ENCODE measurements at places on chromosomes 7 and 10.
A peak's percentile ranks its signal among the peaks of the same experiment; 100 is the strongest.

DNA sequence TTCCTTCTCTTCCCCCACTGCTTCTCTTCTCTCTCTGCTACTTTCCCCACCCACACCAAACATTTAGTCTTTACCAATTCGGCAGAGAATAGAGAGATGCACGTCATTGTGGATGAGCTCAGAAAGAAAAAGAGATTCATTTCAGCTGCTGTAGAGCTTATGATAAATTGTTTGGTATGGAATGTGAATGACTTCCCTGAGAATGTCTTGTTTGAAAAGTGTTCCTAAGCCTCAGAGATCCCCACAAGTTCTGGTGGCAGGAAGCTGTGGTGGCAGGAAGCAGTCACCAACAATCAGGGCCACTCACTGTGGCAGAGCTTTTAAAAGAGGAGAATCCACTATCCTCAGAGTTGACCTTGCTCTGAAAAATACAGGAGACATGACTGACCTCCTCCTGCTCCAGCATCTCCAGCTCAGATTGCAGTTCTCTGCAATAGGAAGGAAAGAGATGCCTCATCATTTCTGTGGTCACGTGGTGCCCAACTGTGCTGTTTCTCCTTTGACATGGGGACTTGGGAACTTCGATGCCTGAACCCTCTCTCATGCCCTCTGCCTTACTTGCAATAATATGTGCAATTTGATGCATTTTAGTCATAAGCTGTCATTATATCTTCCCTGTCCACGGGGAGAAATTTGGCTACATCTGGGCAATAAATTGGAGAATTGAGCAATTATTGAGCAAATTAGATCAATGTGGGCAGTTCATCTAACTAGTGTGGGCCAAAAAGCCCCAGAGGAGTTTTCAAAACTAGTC lies 76.5 kb downstream of the BMPER start:
- no peak for DNase-seq

- DNase-seq = no peak
Observed at GRCh38 chr7:142806957-142807356, 36.2 kb downstream of the PRSS2 start.

DNA sequence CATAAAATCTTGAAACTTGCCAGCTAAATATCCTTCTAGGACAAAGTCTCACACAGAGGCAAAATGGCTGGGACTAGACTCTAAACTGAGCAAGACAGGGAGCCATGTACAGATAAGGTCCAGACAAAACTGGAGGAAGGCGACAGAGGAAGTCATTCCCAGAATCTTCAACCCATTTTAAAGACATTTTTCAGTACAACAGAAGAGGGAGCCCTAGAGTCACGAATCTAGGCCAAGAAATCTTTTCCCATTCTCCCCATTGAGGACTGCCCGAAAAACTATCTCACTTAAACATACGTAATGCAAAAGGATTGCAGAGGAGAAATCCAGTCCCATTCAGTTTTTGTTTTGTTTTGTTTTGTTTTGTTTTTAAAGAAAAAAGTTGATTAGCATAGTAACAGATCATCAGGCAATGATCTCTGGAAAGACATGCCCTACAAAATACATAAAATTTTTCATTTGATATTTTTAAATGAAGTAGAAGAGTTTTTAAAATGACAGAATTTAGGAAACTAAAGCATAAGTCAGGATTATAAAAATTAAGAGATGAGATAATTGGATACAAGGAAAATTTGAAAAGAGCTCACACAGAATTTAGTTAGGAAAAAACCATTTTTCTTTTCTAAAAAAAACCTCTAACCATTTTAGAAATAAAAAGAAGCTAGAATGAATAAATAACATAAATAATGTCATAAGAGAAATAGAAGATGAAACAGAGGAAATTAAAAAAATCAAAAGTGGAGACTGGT lies 16.9 kb upstream of the PRF1 start:
- peak; percentile 43 for DNase-seq

DNA sequence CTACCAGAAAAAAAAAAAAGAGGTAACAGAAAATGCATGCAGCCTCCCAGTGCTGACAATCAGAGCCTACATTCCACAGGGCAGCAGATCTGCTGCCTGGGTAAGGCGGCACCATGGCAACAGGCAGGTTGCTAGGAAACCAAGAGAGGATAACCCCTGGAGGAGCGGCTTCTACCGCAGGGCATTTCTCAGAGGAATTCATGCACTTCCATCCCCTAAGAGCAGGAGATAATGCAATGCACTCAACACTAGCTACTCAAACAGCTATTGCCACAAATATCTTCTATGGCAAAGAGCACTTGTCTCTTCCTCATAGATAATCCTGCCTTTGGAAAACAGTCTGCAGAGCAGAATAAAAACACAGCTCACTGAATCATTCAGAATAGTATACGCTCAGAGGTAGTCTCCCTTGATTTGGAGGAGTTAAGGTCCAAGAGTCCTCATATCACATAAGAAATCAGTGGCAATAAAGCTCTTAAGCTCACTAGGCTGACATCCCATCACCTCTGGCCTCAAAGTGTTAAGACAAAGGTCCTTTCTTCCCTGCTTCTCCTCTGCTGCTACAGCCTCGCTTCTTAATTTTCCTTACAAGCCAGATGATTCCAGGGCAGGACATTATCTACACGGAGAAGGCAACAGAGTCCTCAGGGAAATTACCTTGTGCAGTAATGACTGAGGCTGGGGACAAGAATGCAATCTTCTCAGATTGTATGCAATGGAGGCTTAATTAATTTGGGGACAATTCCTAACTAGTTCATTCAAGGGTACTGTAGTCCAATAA lies 10.7 kb downstream of the PSAP start:
- DNase-seq = peak; percentile 73

DNA sequence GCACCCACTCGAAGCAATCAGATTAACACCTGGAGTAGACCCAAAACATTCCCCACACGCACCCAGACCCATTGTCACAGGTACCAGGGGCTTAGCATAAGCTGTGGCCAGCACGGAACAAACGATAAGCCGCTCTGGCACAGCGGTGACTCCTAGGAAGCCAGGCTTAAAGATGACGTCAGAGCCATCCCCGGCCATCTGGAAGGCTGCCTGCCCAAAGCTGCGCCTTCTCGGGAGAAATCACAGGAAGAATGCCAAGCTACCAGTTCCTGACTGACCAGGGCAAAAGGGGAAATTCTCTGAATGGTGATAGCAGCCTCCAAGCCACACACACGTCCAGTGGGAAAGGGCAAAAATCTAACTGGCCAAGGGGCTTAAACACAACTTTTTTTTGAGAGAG lies 13.0 kb upstream of the WIPI2 start:
- peak; percentile 47 for DNase-seq

DNA sequence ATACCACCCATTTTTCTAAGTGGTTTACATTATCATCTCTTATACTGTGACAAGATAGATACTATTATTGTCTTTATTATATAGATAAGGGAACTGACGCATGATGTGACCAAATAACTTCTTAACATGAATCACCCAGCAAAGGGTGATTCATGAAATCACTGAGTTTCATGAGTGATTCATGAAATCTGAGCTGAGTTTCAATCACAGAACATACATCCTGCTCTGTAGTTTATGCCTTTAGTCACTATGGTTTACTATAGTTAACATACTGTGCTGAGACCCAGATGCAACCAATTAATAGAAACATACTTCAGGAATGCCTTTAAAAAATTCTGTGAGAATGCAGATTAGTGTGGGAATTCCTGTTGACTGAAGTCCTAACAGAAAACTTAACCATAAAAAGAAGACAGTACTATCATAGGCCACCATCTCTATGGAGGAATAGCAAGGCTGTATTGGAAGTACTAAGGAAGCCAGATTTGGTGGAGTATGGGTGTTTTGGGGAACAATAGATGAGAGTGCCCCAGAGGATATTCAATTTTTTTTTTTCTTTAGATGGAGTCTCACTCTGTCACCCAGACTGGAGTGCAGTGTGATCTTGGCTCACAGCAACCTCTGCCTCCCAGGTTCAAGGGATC lies 43.1 kb upstream of the SEMA3A start:
- DNase-seq = peak; percentile 24

DNA sequence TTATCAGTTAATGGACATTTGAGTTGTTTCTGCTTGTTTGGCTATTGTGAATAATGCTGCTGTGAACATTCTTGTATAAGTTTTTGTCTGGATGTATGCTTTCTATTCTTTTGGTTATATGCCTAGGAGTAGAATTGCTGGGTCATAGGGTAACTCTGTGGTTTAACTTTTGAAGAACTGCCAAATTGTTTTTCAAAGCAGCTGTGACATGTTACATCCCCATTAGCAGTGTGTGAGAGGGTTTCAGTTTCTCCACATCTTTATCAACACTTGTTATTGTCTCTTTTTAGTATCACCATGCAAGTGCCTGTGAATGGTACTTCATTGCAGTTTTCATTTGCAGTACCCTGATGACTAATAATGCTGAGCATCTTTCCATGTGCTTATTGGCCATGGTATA lies 2.1 kb upstream of the NDUFB8 start:
- DNase-seq = no peak

- DNase-seq = no peak
Observed at GRCh38 chr7:101588131-101588935, 40.8 kb downstream of the MYL10 start.

DNA sequence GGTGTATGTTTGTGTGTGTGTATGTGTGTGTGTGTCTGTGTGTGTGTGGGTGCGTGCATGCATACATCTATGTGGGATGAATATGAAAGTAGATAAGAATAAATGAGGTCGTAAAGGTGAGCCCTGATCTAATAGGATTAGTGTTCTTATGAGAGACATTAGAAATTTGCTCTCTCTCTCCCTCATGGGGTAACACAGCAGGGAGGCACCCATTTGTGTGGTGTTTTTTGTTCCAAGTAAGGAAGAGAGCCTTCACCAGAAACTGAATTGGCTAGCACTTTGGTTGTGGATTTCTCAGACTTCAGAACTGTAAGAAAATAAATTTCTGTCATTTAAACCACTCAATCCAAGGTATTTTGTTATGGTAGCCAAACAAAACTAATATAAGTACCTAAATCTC lies 353.7 kb upstream of the CHRM2 start:
- DNase-seq = no peak

DNA sequence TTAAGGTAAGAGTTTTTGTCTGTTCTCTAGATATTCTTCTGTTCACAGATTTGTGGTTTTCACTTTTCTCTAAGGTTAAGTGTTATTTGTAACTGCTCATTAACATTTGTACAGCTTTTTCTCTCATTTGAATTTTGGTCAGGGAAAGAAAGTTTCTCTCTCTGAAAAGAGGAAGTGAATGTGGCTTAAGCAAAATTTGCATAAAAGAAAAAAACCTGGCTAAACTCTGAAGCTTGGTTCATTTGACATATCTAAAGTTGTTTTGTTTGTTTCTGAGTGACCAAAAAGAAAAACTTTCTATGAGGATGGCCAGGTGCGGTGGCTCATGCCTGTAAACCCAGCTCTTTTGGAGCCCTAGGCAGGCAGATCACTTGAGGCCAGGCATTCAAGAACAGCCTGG lies 22.0 kb upstream of the SLC26A4 start:
- no peak for DNase-seq

DNA sequence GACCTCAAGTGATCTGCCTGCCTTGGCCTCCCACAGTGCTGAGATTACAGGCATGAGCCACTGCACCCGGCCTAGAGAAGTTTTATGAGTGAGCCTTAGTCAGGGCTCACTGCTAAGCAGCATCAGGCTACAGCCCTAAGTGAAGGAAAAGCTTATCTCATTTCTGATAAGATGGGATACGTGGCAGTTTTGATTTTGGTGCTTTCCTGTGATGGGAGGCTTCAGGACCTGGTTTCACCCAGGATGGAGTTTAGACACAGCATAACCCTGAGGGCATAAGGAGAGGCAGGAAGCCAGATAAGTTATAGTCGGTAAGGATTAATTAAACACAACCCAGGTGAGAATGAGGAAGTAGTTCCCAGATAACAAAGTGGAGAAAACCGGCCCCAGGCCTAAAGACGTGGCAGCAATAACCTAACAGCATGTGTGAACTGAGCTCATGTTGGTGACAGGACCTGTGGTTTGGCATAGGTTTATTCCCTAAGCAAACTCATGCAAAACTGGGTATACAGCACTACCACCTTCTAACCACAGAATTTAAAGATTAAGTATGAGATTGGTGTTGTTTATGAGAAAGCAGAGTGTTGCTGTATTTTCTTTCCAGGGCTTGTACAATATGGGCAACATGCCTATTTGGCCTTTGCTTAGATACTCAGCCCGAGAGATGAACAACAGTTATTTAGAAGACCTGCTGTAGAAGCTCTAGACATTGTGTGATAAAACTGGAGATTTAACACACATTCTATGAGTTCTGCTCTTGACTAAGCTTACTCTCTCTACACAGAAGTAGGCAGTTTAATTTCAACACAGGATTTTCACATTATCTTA lies 119.4 kb downstream of the COL28A1 start:
- peak; percentile 90 for DNase-seq

DNA sequence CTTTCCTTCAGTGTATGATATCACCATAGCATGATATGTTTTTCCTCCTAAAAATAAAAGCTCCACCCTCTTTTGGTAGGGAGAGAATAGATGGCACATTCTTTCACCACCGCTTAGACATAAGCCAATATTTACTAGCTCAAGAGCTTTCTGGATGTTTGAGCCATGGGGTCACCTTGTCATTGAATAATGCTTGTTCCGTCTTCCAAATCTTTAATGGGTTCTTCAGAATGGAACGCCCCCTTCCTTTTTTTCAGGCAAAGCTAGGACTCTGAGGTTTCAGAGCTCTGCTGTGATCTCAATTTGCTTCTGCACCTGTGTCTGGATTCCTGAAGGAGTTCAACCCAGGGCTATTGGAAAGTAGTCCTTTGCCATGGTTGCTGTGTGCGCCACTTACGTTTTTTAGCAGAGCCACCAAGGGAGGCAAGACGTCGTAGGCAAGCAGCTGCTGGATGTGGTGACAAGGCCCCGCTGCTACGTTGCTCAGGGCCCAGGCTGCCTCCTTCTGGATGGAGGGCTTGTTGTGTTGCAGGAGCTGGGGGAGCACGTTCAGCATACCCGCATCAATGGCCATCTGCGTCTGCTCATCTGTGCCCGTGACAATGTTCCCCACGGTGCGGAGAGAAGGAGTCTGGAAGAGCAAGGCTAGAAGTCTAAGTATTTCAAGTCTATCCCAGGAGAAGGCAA lies 23.2 kb downstream of the KPNA7 start:
- no peak for DNase-seq

Measured in HT-29 (cell line).